ENCODE measurements at places on chromosomes 13 and 19. TPM values are rescaled to one million over a fixed set of nuclear protein-coding genes. Genes with fewer than 3 reads are reported as not detected.
A peak's percentile ranks its signal among the peaks of the same experiment; 100 is the strongest.

CD177 gene
- not detected for total RNA-seq

DNA sequence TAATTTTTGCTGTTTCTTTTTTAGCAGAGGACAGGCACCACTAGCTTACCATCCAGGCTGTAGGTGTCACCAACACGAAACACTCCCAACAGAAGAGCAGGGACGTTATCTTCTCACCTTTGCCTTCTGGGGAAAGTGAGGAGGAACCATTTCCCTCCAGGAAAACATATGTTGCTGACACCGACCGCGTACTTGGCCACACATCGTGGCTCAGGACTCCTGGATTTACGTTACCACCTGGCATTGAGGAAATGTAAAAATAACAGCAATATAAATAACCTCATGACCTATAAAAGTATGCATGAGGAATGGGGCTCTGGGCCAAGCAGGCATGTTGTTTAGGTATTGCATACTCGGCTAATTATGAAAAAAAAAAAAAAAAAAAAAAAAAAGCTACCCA lies 525.1 kb downstream of the MYO16 start:
- DNase-seq, result no peak
- no peaks in the 10 kb centered on the region for H3K27me3 ChIP-seq
- H3K36me3 ChIP-seq, result no peaks in the 10 kb centered on the region

GRCh38 chr13:113810640-113811039 lies 51.6 kb downstream of the TMEM255B start:
- H3K4me1 ChIP-seq, result peaks cover 22% of the 10 kb centered on the region
- no peak overlapping the region for H3K27ac ChIP-seq

DNA sequence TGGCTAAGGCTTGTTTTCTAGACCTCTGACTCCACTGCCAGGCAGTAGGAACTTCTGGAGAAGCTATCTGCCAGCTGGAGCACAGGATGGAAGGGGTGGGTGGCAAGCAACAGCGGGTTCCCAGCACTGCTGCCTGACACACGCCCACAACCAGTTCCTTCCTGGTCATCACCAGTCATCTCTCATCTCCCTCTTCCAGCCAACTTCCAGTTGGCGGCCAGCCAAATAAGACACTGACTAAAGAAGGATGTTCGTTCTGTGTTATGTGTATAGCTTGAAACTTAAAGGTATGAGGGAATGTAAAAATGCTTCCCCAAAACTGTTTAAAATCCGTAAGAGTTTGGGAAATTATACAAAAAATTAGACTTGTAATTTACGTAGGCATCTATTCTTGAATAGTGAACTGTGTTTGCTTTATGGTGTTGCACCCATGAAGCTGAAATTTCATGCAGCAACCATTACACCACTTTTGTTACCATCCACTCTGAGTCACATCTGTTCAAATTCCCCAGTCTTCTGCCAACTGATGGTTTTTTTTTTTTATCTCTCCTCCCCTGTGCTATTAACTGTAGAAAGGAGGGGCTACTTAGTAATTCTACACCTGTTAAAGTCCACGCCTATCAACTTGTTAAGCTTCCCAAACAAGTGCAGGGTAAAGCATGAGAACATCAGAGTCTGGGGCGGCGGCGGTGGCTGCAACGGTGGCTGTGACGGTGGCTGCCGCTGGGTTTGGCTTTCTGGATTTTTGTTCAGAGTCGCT lies 86.2 kb upstream of the FRY start:
- peaks cover 48% of the 10 kb centered on the region for H3K4me1 ChIP-seq
- H3K36me3 ChIP-seq, result peaks cover 4% of the 10 kb centered on the region
- H3K27ac ChIP-seq, result peak overlapping the region; percentile 79
- H3K27me3 ChIP-seq, result no peaks in the 10 kb centered on the region
- H3K4me3 ChIP-seq, result peak overlapping the region; percentile 29
- no peak for DNase-seq

DNA sequence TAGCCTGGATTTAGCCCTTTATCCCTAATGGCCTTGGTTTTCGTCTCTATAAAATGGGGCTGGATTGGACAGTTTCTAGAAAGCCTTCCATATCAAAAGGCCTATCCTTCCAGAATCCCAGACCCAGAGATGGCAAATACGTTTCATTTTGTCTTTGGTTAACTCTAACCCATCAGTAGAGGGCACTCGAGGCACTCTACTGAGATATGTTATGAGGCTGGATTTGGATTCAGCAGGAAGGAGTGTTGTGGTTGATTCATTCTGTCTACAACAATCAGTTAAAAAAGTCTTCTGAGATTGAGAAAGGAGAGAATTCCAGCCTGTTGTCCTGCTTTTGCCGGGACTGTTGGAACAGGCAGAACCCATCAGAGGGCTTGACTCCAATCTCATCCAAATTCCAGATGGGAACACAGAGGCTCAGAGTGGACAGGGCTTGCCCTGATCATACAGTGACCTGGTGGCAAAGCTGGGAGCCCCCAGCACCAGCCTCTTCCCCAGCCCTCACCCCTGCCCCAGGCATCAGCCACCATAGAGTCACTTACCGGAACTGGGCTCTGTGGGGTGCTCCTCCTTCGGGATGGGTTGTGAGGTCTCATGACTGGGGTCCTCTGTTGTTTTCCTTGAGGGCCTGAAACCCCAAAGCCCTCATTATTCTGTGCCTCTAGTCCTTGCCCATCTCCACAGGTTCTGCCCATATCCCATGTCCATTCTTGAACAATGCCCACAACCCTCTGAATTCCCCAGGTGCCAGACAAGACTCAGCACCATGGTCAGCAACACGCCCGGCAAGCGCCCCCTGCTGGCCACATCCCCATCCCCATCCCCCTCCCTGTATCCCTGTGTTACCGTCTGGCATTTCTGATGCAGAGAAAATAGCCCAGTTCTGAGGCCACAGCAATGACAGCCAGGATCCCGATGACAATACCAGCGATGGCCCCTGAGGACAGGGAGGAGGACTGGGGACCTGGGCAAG lies 12.3 kb upstream of the ZNF180 start:
- H3K27me3 ChIP-seq, result peaks cover 26% of the 10 kb centered on the region
- peaks cover 2% of the 10 kb centered on the region for H3K36me3 ChIP-seq
- no peaks in the 10 kb centered on the region for H3K4me1 ChIP-seq
- no peak for DNase-seq
- H3K27ac ChIP-seq, result no peak overlapping the region

CD33 gene
- total RNA-seq, result not detected

DNA sequence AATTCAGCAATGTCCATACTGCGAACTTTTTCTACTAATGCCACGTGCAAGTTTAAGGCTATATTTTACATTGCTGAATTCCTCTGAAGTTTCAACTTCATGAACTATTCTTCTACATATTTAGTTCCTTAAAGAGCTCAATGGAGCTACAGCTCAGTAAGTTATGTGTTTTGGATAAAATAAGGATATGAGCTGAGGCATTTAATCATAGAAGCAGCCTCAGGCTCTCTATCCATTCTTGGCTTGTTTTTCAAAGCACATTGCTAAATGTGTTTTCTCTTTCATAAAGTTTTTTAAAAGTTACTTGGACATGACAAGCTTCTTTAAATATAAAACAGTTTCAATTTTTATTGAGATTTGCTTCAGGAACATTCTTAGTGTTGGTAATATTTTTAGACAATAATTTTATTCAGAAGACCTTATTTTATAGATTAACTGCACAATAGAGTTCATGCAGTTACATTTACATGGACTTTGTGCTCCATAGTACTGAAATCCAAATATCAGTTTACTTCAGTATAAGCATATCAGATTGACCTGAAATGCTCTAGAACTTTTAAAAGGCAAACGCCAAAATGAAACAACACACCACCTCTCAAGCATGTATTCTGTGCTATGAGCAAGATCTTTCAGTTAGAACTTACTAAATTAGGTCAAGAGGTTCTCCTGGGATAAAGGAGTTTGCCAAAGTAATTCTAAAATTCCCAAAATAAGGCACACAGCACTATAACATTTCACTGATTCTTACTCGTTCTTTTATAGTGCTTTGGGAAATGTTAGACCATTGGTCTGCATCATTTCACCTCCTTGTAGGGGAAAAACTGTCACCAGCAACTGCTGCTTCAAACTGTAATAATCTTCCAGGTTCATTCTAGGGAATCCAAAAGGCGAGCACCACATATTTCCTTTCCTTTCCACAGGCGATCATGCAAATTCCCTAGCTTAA lies 275.5 kb downstream of the ENOX1 start:
- no peak for DNase-seq
- H3K27me3 ChIP-seq, result no peaks in the 10 kb centered on the region
- H3K36me3 ChIP-seq, result no peaks in the 10 kb centered on the region
- no peak overlapping the region for H3K4me3 ChIP-seq
- H3K4me1 ChIP-seq, result peaks cover 21% of the 10 kb centered on the region

GRCh38 chr13:30584051-30584731 lies 33.5 kb upstream of the USPL1 start:
- no peak for DNase-seq
- no peak overlapping the region for H3K4me3 ChIP-seq
- H3K36me3 ChIP-seq, result no peaks in the 10 kb centered on the region
- no peaks in the 10 kb centered on the region for H3K27me3 ChIP-seq
- no peak overlapping the region for H3K27ac ChIP-seq

Measured in chondrocyte (in vitro differentiated cells).